ENCODE measurements at places on chromosomes 6 and 20.

GRCh38 chr20:22312744-22313346 is 271.5 kb downstream of the FOXA2 start:
- DNase-seq, result peak; percentile 16

DNA sequence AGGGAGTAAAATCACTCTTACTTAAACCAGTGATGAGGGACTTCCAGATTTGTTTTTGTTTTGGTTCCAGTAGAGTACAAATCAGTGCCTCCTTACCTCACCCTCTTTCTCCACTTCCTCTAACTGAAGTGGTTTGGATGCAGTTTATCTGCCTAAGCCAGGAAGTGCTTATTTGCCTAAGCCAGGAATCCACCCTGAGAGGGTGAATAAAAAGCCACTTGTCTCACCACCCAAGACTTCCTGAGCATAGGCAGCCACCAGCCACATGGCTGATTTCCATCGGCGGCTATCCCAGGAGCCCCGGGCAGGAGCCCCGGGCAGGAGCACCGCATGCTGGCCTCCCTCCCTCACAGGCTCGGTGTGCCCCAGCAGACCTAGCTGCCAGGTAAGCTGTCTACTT is 12.0 kb downstream of the LRP11 start:
- DNase-seq, result no peak

DNA sequence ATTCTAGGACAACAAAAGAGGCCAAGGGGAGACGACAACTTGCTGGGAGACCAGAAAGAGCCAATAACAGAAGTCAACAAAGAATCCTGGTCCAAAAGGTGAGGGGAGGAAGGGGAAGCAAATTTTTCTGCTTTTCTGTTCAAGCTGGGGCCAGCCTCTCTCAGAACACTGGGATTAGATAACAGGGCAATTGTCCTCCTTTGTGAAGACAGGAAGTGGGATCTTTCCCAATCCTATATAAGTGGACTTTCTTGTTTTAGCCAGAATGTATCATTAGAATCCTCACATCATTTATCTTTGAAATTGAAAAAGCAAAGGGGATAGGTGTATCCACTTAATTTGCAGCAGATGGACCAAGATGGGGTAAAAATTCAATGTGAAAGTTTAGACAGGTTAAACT is 101.2 kb upstream of the COL21A1 start:
- DNase-seq, result no peak

GRCh38 chr20:23320317-23320716 is 30.3 kb upstream of the NXT1 start:
- DNase-seq, result no peak

GRCh38 chr6:118709859-118710350 is 58.5 kb upstream of the CEP85L start:
- DNase-seq, result peak; percentile 20

- DNase-seq, result no peak
Measured at GRCh38 chr20:12458241-12458640, 540.5 kb downstream of the BTBD3 start.
